ENCODE measurements at places on chromosomes 7 and 10.
A peak's percentile ranks its signal among the peaks of the same experiment; 100 is the strongest.

DNA sequence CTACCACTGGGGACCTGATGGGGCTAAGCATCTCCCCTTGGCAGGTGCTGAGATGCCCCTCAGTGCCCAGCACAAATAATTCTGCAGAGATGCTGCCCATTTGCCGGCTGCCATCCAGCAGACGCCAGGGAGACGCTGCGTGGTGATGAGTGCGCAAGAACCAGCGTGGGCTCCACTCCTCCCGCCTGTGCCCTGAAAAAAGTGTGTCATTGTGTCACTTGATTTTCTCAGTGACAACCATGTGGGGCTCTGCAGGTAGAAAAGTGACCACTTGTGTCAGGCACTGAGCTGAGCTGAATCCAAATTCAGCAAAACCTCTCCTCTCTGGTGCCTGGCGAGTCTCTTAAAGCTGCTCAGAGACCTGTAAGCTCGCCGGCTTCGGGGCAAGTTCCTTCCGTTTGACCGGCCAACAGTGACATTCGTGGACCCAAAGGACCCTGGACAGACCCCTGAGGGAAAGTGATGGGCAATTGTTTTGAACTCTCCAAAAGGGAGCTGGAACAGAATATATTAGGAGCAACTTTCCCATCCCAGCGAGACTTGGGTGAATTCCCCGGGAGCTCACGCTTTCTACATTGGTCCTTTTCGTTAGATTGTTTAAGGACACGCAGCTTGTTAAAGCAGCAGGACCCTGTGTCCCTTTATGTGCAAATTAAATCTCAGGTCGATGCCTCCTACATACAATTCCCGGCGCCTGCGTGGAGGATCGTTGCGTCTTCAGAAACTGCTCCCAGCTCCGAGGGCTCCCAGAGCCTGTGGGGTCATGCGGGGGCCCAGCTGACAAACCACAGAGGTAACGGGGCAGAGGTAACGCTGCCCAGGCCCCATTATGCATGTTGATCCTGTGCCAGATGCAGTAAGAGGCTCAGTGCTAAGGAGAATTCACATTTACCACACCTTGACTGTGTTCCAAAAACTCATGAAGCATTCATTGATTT is 332.7 kb downstream of the ADARB2 start:
- DNase-seq, result no peak

DNA sequence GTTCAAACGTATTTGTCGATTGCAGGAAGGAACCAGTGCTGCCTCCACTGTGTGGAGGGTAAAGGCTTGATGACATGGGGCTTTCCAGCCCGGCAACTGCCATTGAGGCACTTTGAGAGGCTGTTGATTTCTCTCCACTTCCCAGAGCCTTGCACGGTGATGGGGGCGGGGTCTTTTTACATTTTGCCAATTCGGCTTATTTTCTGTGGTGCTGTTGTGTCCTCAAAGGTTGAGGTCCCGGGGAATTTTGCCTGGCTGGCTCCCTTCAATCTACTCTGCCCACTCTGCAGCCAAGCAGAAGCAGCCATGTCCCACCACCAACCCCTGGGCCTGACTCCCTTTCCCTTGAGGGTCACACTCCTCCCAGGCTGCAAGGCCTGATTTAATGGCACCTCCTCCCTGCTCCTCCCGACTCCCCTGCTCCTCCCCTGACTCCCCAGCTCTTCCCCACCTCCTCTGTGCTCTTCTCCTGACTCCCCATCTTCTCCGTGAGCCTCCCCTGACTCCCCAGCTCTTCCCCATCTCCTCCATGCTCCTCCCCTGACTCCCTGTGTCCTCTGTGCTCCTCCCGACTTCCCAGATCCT is 39.0 kb downstream of the OAT start:
- DNase-seq, result no peak

- DNase-seq, result peak; percentile 50
These were observed 39.7 kb upstream of the ENO4 start for GRCh38 chr10:116809483-116810119.

GRCh38 chr7:155598810-155599210 is 45.7 kb upstream of the RBM33 start:
- peak; percentile 80 for DNase-seq

DNA sequence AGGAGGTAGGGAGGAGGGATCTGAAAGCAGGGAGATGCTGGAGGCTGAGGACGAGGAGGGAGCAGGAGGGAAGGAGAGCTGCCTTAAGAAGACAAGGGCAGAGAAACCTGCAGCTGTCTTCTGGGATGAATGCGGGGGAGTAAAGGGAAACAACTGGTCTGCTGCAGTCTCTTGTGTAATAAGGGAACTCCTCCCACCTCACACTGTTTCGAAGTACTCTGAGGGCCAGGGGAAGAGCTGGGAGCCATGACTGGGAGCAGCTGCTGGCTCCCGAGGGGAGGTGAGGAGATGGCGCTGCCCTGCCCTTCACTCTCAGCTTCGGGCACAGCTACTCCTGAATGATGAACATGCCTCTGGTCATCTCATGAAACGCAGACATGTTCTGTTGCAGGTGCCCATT is 65.1 kb downstream of the CLEC2L start:
- DNase-seq, result no peak

DNA sequence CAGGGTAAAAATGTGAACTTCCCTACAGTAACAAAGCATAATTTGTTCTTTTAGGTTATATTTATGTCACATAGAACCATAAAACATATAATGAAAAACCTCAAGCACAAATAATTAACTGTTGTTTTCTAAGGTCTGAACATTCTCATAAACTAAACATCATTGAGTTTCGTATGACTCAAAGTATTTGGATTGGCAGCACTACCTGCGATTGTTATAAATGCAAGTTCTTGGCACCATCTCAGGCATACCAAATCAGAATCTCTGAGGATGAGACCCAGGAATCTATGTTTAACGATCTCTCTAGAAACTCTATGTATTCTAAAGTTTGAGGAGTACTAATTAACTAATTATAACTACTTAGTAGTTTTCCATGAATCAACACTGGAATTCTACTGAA is 22.5 kb downstream of the ORC5 start:
- DNase-seq, result no peak

DNA sequence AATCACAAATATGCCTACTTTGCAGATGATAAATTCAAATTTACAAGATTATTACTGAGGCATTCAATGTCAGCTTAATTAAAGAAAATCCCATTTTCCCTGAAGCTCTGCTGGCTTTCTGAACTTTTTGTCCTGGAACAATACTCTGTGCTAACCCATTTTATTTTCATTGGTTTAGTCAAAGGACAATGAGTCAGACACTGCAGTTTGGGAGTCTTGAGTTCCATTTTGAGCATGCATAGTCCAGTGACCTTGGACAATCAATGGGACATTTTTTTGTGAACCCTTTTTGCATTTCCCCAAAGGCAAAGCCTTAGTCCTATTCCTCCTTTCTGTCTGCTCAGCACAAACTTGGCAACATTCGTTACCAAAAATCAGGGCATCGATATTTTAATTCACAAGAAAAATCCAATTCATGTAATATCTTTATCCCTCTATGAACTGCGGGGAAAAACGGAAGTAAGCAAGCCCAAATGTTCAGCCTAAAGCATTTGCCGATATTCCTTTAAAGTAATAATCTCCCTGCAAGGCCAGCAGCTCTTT is 339.8 kb downstream of the RNLS start:
- DNase-seq, result no peak

DNA sequence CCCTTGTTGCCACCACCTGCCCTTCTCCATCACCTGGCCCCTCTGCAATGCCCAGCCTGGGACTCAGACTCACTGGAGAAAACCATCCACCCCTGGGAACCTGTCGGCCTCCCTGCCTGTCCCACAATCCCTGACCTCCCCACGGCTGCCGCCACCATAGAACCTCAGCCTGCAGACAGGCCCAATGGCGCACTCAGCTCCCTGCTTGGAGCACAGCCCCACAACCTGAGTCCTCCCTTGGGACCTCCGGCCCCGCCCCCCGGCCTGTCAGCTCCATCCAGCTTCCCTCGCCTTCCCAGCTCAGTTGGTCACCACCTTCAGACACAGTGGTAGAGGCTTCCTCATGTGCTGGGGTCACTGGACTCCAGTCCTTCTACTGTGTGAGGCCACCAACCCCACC is 41.1 kb downstream of the PARP12 start:
- no peak for DNase-seq

DNA sequence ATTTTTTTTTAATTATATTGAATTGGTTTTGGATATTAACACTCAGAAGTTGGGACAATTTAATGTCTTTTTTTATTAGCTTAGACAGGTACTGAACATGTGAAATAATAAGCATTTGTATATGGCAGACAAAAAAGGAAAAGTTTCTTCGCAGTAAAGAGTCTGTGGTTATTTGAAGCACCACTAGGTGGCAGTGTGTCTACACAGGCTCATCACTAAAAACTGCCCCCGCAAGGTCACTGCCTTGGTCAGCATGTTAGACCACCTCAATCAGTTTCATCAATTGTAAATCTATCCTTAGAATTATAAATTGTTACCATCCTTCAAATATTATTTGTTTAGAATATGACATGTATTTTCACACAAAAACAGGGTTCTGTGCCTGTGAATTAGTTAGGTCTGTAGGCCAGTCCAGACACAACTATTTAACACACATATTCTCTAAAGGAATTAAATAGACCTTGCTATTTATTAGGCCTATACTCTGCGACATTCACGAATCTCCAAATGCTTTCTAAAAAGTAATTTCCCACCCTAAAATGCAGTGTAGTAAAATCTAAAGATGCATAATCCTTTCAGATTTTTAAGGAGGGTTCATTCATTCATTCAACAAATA is 17.0 kb downstream of the PNLIPRP3 start:
- no peak for DNase-seq

DNA sequence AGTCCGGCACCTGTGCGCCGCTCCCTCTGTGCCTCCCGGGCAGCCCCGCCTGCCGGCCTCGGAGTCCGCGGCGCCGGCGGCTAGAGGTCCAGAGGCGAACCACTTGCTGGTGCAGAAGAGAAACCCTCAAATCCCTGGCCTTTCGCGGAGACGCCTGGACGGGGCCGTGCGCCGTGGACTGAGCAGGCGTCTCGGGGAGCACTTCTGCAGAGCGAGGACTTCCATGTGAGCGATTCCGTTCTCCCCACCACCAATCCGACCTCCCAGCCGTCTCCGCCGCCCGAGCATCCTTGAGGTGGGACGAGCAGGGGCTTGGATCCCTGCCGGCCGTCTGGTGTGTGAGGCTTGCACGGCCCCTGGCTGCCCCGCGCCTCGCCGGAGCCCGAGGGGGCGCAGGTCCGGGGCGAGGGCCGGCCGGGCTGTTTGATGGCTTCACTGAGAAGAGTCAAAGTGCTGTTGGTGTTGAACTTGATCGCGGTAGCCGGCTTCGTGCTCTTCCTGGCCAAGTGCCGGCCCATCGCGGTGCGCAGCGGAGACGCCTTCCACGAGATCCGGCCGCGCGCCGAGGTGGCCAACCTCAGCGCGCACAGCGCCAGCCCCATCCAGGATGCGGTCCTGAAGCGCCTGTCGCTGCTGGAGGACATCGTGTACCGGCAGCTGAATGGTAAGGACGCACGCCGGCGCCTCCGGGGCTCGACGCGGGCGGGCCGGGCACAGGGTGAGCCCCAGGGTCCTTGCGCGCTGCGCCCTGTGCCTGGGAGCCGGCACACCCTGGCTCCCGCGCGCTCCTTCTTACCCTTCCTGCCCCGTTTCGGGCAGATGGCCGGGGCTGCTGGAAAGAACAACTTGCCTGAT is 660 bp downstream of the GALNT17 start:
- peak; percentile 58 for DNase-seq

DNA sequence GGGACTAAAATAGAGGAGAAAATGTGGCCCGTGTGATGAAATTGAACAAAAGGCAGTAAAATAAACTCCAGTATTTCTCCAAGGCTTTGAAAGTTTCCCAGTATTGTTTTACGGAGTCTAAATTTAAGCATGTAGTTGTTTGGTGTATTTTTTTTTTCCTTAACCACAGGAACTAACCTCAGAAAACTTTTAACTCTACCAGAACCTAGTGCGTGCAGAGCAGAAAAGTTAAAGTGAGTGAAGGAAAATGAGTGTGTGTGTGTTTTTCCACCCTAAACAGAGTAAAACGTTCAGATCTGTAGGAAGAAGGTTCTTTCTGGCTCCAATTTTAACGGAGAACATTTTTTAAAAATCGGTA is 812 bp downstream of the PROSER2 start:
- no peak for DNase-seq

GRCh38 chr10:102813734-102814452 is 23.3 kb downstream of the CYP17A1 start:
- no peak for DNase-seq

- no peak for DNase-seq
These were observed 145.5 kb downstream of the KLF6 start for GRCh38 chr10:3639546-3639945.

DNA sequence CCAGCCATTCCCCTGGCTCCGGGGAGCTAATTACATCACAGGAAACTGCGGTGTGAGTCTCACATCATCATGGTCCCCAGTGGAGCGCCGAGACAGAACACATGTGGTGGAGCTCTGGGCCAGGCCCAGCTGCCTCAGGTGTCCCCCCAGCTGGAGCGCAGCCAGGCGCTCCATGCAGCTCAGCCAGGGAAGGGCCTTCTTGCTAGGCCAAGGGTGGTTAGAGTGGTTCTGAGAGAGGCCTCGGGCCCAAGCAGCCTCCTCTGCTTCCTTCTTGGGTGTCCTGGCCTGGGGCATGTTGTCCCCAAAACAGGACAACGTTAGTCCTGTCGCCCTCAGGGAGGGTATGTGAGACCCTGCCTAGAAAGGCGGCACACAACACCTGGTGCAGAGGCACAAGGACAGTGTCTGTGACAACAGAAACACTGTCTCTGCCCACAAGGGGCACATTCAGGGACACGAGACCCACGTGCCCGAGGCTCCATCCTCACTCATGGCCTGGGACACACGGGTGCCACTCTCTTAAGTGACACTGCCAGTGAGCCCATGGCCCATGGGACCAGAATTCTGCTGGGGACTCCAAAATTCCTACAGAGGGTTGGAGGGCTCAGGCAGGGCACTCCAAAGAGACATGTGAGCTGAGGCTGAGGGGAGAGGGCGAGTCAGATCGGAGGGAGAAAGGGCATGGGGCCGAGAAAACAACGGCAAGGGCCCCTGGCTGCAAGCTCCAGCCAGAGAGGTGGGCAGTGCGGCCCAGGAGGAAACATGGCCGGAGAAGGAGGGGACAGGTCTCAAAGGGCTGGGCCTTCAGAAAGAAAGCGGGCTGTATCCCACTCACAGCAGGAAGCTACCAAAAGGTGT is 37.0 kb upstream of the RET start:
- no peak for DNase-seq

DNA sequence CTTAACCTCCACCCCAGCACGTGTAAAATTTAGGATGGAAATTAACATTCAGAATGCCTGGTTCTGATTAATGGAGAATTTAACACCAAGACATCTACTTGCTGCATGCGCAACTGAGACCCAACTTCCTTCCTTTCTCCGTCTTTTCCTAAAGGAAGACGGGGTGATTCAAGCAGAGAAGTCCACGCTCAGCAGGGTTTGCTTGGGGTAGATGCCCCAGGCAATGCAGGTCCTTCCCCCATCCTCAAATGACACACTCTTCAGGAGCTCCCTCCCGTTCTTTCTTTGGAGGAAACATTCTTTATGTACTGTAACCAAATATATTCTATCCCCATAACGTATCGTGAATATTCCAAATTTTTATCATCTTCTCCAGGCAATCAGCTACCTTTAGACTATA is 47.0 kb downstream of the FAM171A1 start:
- DNase-seq, result no peak

- no peak for DNase-seq
These were observed 95.4 kb downstream of the HGF start for GRCh38 chr7:81674431-81674830.
